G401 (cell line): ENCODE measurements at places on chromosomes 11 and 22. TPM values are rescaled to one million over a fixed set of nuclear protein-coding genes. Genes with fewer than 3 reads are reported as not detected.

The MS4A4E gene
- not detected in 2 replicates for total RNA-seq

The SEPTIN3 gene
- total RNA-seq, result 1.2 and 2.4 TPM in 2 replicates

The KCNA4 gene
- total RNA-seq, result not detected in 2 replicates

The RIC3 gene
- total RNA-seq, result not detected in 2 replicates

The ETS1 gene
- total RNA-seq, result 50.3 and 61.7 TPM in 2 replicates

The CBL gene
- total RNA-seq, result 4.9 and 11.7 TPM in 2 replicates

The DCHS1 gene
- total RNA-seq, result 0.17 and 0.25 TPM in 2 replicates

The MAPK1 gene
- total RNA-seq, result 43.7 and 48.3 TPM in 2 replicates

GRCh38 chr11:103586756-103587155 lies 449.7 kb upstream of the DDI1 start:
- no peak for DNase-seq

DNA sequence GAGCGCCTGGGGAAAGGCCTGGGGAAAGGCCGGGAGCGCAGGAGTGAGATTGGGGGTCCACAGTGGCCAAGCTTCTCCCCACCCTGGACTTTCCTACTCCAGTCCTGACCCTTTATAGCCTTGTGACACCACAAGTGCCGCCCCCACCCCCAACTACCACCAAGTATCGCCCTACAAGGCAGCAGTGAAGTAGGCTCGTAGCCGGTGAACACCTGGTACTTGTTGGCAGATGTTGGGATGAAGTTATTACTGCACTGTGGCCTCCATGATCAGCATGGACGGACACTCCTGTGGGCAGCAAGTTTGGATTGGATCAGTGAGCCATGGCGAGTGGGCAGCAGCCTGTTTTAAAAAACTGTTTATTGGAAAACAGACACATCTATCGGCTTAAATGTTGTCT lies 45.0 kb downstream of the EIF3F start:
- no peak for DNase-seq

DNA sequence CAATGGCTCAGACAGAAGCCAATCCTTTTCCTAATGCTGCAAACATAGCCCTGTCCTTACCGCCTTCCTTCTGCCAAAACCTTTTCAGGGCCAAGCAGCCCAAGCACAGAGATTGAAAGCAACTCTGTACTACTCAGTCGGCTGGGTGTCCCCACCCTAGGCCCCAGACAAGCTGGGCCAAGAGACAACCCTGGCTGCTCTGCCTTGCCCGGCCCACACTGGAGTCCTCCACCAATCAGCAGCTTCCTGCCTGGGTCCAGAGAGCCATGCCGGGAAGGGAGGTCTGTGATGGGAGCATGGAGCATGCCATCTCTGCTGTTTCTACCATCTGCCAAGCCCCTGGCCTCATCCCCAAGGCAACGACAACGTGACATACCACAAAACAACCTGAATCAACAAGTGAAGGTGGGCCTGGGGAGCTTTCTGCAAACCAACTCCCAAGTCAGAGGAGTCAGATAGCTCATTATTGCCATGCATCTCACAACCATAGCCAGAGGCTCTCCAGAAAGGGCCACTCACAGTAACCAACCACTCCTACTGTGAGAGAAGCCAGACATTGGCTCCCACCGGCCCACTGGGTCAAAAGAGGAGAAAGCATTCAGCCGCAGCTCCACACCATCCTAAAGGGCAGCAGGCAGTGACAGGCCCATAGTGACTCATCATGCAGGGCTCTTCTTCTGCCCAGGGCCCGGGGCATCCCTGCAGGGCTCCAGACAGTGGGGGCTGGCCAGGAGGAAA lies 18.2 kb downstream of the PATZ1 start:
- DNase-seq, result no peak

GRCh38 chr11:9277176-9277575 lies 12.0 kb upstream of the DENND5A start:
- DNase-seq, result no peak

DNA sequence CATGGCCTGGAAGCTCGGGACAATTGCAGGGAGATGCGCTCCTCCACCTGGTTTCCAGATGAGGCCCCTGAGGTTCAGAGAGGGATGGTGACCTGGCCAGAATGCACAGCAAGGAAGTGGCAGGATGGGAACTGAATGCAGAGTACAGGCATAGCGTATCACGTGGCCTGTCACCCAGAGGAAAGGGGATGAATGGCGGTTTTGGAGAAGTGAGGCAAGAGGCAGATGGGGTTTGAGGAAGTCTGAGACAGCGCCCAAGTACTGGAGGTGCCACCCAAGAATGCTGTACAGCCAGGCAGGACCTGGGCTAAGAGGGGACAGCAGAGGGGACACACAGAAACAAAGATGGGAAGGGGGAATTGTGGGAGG lies 4.9 kb downstream of the RAB3IL1 start:
- no peak for DNase-seq

DNA sequence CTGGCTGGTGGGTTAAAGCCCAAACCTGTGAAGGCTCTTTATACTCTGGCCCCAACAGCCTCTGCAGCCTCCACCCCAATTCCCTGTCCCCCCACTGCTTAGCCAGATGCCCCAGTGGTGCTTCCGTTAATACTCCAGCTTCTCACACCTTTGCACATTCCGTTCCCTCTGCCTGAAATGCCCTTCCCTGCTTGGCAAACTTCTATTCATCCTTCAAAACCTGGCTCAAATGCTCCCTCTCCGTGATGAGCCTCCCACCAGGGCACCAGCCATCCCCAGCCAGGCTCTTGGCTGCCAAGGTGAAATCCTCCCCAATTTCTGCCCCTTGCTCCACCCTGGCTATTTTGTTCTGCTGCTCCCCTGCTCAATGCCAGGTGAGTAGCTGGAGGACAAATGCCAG lies 12.5 kb upstream of the FADS3 start:
- DNase-seq, result no peak

GRCh38 chr11:73392108-73393010 lies 16.2 kb downstream of the RELT start:
- no peak for DNase-seq

DNA sequence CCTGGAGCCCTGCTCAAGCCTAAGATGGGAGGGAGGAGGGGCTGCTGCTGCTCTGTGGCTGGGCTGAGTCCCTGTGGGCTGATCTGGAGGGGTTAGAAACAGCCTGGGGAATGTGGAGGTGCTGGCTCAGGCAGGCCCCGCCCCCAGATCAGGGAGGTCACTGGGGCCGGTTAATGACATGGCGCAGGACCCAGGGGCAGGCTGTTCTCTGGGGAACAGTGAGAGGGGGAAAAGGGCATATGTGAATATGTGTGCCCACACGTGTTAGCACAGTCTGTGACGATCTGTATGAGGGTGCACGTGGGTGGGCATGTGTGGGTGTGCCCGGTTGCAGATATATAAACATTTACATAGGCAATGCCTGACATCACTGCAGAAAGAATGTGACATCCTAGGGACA lies 143.5 kb downstream of the MIAT start:
- DNase-seq, result no peak

DNA sequence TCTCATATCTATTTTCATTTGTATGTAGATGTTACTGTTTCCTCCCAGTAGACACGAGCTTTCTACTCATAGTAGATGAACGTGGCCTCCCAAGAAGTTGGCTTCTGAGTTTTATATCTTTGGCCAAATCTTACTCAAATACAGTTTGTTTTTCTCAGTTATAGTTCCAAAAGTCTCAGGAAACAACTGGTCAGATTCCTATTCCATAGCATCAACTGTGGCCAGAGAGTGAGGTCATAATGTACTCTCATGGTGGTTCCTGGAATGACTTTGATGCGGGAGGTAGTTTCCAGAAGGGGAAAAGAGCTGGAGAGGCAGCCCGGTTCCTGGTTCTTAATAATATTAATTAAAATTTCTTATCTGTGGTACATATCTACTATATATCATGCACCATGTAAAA lies 77.3 kb downstream of the SLC17A6 start:
- DNase-seq, result no peak

GRCh38 chr11:23932485-23932898 lies 564.4 kb upstream of the LUZP2 start:
- DNase-seq, result no peak

- DNase-seq, result no peak
These were observed 60.7 kb downstream of the ELFN2 start for GRCh38 chr22:37366601-37367000.

GRCh38 chr11:69295995-69296889 lies 2.3 kb downstream of the MYEOV start:
- no peak for DNase-seq
